ENCODE measurements at places on chromosomes 2 and 18.

- no peak for DNase-seq
These were observed 440.4 kb upstream of the CDH20 start for GRCh38 chr18:60892855-60893254.

DNA sequence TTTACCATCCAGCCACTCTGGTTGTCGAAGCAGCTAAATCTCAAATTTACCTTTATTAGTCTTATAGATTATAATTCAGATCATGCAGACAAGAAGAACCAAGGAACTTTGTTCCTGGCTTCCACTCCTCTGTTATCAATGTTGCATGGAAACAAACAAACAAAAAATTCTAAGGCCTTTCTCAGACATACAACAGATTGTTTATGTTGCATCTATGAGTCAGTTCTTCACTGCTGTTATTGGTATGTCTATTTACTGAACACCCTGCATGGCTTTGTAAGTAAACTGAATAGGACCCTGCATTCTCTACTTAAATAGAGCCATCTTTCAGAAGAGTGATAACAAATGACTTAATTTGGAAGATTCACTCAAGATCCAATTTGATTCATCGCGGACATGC lies 1.6 kb upstream of the ANKRD44 start:
- DNase-seq: no peak

- no peak for DNase-seq
These were observed 122.0 kb downstream of the ZNF521 start for GRCh38 chr18:25229920-25230319.

DNA sequence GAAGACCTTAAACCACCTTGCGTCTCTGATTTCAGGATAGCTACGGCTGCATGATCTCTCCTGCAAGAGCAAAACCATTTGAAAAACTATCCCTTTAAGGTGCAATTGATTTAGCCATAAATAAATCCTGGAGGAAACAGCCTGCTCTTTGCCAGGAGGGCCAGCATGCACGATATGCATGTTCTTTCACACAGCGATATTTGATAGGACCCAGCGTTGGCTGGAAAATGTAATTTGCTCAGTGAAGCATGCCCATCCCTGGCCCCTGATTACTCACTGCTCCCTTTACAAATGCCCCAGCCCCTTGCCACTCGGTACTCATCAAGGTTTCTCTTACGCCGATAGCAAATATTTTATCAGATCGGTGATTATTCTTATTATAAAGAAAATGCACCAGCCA lies 315.4 kb downstream of the CDH2 start:
- no peak for DNase-seq
